ENCODE measurements at places on chromosomes 7 and 10.

DNA sequence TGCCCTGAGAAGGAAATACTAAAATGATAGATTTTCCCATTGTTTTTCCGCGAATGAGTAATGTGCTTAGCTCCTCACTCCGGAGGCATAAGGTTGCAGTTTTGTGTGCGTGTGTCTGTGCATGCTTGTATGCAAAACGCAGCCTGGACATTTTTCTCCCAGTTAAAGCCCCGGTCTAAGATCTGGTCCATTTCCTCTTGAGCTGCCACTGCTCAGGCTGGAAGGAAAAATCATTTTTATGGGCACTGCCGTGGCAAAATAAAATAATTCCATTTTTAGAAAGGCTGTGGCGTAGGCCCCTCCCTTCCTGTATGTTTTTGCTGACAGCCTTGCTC is 260.6 kb downstream of the WDR37 start:
- no peak for ATAC-seq

- ATAC-seq, result no peak
These were observed 70.6 kb downstream of the KMT2E start for GRCh38 chr7:105084581-105084980.

DNA sequence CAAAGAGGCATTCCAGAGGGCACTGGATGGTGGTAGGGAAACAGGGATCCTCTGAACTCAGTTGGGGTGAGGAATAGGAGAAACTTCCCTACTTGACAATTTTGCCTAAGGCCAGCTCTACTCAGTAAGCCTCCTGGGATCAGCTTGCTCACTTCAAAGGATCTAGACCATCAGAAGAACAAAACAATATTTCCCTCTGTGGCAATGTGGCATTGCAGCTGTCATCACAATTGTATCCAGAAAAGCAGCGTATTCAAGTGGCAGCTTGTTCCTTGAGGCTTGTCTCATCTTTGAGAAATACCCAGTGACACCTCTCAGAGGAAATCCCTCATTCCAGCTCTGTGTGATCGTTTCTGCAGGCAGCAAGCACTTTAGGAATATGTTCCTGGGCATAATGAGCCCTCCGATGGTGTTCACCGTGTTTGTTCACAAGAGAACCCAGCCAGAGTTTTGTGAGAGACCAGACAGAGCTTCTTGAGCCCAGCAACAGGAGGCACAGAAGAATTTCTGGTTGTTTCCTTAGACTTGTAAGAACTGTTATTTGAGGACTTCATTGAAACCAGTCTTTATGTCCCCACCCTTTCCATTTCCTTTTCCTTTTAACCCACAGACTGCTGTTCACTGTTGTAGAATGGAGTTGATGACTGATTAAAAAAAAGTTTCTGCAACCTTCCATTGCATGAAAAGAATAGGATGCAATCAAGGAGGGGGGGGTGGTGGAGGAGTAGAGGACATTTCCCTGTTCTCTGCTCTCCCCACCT is 747.3 kb downstream of the LRMDA start:
- no peak for ATAC-seq

- ATAC-seq, result peak; percentile 82
These were observed 72.0 kb downstream of the KAT6B start for GRCh38 chr10:74898201-74898976.

- peak; percentile 66 for ATAC-seq
These were observed 146.8 kb downstream of the SPAG6 start for GRCh38 chr10:22491931-22492615.

DNA sequence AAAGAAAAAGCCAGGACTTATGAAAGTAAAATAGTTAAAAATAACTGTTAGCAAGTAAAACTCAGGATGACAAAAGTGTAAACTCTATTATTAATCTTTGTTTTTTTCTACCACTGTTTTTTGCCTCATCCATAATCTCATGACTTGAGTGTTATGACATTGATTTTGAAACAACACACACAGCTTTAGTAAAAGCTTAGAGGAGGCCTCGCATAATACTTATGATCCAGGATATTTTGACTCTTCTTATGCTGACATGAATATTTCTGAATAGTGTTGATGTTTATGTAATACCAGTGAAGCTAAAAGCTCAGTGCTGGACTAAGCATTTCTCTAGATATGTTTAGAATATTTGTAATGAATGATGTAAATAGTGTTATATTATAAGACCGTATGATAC is 10.5 kb downstream of the KAT6B start:
- no peak for ATAC-seq

DNA sequence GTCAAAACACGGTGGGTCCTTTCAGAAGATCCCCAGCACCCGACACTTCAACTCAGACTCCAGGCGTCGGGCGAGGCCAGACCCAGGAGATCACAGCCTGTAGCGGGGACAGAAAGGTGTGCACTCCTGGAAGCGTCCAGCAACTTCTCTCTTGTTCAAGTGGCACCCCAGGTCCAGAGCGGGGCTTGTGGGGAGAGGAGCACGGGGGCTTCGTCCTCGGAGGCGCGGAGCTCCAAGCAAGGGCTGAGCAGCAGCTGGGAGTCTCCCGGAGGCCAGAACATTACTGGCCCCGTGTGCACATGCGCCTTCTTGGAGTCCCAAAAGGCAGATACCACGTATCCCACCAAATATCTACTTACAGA is 54.9 kb downstream of the ZRANB1 start:
- no peak for ATAC-seq

DNA sequence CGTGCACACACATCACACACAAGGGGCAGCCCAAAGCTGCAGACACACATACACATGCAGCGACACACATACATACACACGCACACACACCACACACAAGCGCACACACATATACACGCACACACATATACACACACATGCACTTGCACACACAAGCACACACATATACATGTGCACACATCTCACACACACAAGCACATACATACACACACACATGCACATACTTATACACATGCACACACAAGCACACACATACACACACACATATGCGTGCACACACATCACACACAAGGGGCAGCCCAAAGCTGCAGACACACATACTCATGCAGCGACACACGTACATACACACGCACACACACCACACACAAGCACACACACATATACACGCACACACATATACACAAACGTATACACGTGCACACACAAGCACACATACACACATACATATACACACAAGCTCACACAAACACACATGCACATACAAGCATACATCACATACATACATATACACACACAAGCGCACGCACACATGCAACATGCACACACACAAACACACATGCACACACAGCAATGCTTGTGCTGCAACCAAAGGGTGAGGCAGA is 178.8 kb upstream of the PFKP start:
- ATAC-seq, result no peak

DNA sequence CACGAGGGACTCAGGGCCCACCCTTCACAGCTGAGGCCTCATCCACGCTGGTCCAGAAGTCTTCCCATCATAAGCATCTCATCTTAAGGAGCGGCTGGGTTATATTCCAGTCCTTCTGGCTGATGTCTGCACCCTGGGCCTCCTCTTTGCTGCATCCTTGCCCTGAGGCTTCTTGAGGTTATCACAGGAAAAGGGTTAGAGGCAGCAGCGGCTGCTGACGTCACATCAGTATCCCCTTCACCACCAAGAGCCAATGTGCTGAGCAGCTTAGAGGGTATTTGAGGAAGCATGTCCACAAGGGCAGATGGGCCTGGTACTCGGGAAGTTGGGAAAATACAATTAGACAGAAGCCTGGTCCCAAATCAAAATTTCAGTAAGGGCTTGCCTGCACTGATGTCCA is 125.1 kb downstream of the PLXNA4 start:
- no peak for ATAC-seq

DNA sequence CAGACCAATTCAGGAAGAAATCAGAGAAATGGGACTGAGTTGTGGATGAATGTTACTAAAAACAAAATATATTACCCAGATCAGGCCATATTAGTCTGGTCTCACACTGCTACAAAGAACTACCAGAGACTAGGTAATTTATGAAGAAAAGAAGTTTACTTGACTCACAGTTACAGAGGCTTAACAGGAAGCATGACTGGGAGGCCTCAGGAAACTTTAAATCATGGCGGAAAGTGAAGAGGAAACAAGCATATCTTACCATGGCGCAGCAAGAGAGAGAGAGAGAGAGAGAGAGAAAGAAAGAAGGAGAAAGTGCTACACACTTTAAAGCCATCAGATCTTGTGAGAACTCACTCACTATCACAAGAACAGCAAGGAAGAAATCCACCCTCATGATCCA is 636.8 kb upstream of the GRM3 start:
- ATAC-seq, result no peak

DNA sequence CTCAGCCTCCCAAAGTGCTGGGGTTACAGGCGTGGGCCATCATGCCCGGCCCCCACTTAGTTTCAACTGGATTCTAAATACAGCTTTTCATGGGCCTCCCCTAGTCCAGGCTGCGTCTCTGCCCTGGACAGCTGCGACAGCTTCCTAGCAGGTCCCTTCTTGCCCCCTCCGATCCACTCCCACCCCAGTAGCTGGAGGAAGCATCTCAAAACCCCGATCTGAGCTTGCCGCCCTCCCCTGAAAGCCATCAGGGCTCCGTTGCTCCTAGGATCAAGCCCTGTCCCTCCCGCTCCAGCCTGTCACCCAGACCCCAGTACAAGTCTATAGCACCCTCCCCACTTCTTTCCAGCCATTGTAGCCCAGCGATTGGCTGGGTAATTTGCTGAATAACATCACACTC is 64.5 kb downstream of the VWA2 start:
- no peak for ATAC-seq

DNA sequence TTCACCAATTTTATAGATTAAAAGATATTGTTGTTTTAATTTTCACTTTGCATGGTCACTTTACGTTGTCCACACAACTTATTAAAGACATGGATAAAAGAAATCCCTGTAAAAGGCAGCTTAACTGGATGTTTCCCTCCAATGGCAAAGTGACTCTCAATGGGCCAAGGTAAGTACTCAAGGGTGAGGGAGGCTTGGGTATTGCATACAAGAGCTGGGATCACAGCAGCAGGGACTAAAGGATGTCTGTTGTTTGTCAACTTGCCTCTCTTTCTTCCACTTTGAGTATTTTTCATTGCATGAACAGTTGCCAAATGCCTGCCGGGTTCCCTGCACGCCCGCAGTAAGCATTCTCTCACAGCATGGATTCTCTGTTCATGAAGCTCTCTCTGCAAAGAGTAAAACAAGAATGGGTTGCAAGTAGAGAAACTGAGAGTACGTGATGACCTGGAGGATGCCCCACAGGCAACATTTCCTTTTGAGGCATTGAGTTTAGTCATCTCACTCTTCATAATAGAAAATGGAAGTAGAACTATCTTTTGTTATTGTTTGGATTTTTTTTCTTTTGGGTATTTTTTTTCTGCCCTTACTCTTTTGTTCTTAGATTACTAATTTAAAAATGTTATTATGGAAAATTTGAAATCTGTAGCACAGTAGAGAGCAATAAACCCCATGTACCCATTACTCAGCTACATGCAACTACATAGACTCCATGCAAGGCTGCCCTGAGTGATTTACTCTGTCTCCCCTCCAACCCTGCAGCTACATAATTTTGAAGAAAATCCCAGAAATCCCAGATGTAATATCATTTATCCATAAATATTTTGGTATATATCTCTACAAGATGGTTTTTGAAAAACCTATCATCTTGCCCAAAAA is 26.3 kb downstream of the GPR141 start:
- no peak for ATAC-seq

DNA sequence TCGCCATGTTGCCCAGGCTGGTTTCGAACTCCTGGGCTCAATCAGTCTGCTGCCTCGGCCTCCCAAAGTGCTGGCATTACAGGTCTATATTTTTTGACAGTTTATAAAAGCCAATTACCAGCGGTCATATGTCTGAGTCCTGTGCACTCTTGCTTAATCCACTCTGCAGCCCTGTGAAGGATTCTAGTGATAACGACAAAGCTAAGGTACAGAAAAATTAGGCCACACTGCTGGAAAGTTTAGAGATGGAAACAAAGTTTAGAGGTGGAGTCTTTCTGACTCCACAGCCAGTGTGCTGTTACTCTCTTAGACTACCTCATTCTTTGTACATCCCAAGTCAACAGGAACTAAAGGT is 707 bp downstream of the PTER start:
- ATAC-seq, result no peak

- no peak for ATAC-seq
These were observed 241.0 kb downstream of the WDR11 start for GRCh38 chr10:121091961-121092719.

DNA sequence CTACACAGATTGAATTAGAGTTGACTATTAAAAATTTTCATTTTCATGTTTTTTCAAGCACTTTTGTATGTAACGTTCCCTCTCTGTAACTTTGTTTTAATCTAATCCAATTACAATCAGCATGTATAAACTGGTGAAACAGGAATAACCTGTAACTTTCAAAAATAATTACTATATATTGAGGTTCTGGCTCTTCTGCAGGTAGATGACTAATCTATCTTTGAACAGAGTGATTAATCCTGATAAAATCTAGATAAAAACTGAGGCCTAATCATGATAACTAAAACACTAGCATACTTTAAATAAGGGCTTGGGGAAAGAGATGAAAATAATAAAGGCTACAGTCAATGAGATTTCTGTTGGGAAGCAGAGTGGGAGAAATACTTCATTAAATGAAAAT is 101.6 kb upstream of the KCND2 start:
- no peak for ATAC-seq

DNA sequence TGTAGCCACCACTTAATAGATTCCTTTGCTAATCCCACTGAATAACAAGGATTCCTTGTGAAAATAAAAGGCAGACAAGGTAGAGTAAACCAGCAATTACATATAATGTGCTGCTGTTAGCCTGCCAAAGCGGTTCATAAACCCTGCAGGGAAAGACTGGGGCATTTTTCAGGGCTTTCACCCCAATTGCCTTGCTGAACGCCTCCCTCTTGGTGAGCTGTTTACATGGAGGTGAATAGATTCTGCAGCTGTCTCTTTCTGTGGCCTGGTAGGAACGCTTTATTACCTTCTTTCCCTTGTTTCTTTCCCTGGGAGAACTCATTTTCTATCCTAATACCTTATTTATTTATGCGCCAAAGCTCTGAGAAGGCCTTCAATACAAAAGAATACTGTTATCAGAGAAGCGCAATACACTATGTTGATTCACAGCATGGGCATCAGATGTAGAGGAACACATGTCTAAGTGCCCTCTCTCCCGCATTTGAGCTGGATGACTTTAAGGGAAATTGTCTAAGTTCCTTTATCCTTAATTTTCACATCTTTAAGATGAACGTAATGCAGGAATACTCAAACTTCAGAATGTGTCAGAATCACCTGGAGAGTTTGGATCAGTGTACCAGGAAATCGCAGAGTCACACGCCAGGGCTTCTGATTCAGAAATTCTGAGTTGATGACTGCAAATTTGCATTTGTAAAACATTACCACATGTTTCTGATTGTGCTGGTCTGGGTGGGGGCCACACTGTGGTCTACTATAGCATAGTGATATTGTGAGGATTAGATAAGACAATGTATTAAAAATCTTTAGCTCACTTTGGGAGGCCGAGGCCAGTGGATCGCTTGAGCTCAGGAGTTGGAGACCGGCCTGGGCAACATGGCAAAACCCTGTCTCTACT is 1203.8 kb downstream of the SORCS3 start:
- no peak for ATAC-seq
